Right lobe of liver (tissue), 6 donors: ENCODE measurements at places on chromosomes 5 and 9. TPM values are rescaled to one million over a fixed set of nuclear protein-coding genes. Genes with fewer than 3 reads are reported as not detected.

GRCh38 chr9:87671925-87672324 lies 54.0 kb upstream of the CTSL start:
- DNase-seq: no peak

- peak; percentile 56 for DNase-seq
These were observed 97.2 kb downstream of the SH3TC2 start for GRCh38 chr5:148965511-148966265.

- DNase-seq: no peak
These were observed 595.4 kb downstream of the IRX1 start for GRCh38 chr5:4191041-4191440.

DNA sequence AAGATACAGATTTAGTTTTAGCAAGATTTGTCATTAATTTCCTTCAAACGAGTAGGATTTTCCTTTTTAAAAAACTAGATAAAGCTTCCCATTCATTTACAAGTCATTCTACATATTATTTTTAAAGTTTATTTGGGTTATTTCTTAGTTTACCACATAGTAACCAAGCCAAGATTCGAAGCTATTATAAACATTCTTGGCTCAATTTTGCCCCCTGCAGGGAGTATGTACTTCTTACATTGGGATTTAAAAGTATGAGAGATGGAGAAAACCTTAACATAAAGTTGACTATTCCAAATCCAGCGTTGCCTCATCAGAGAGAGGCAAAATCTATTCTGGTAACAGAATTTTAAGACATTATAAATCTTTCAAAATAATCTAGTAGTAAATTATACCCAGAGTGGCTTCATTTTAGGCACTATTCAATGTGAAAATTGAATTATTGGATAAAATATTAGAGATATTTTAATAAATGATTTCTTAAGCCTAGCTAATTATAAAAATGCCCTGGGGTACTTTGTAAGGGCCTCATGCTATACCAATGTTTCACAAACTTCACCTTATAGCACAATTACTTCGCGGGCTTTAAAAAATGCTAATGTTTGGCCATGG lies 39.1 kb downstream of the FBN2 start:
- no peak for DNase-seq

The SIL1 gene
- 94.9 TPM for total RNA-seq

GRCh38 chr9:104090578-104090977 lies 3.5 kb upstream of the SMC2 start:
- no peak for DNase-seq
